Right lobe of liver (tissue), 6 donors: ENCODE measurements at places on chromosomes 6 and 20. TPM values are rescaled to one million over a fixed set of nuclear protein-coding genes. Genes with fewer than 3 reads are reported as not detected.

GRCh38 chr20:48984575-48985219 lies 61.4 kb upstream of the CSE1L start:
- no peak overlapping the region for H3K27ac ChIP-seq
- H3K4me3 ChIP-seq: no peak overlapping the region
- no peaks in the 10 kb centered on the region for H3K27me3 ChIP-seq
- H3K4me1 ChIP-seq: no peaks in the 10 kb centered on the region

GRCh38 chr20:38975539-38976120 lies 13.5 kb downstream of the DHX35 start:
- DNase-seq: no peak
- no peak overlapping the region for H3K27ac ChIP-seq
- no peaks in the 10 kb centered on the region for H3K27me3 ChIP-seq
- no peak overlapping the region for H3K4me3 ChIP-seq
- no peaks in the 10 kb centered on the region for H3K36me3 ChIP-seq
- H3K4me1 ChIP-seq: no peaks in the 10 kb centered on the region

GRCh38 chr6:32462609-32463008 lies 22.9 kb downstream of the HLA-DRA start:
- H3K4me1 ChIP-seq: no peaks in the 10 kb centered on the region
- H3K27ac ChIP-seq: no peak overlapping the region
- peaks cover 8% of the 10 kb centered on the region for H3K27me3 ChIP-seq
- DNase-seq: no peak
- H3K36me3 ChIP-seq: no peaks in the 10 kb centered on the region

DNA sequence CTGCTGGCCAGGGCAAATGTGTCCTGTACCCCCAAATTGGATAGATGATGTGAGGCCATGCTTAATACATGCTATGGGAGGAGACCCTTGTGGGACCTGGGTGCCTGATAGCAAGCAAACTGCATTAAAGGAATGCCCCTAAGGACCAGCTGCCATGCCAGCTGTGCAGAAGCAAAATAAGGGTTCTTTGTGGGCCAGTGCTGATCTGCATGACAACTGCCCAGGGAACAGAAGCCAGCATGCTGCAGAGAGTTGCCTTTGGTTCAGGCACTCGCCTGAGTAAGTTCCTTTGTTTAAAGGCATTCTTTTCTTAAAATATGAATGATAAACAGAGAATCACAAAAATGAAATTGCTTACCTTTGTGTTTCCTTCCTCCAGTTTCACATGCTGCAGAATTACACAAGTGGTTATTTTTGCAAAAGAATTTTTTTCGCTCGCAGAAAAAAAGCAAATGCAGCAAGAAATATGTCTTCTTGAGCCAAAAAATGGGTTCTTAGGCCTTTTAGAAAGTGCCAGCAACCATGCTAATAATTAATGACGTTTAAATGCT lies 6.9 kb upstream of the SYNDIG1 start:
- H3K4me1 ChIP-seq: no peaks in the 10 kb centered on the region
- H3K36me3 ChIP-seq: no peaks in the 10 kb centered on the region
- H3K27me3 ChIP-seq: no peaks in the 10 kb centered on the region
- DNase-seq: no peak
- H3K27ac ChIP-seq: no peak overlapping the region
- H3K4me3 ChIP-seq: no peak overlapping the region

GRCh38 chr6:132780770-132781371 lies 17.6 kb downstream of the SLC18B1 start:
- H3K27me3 ChIP-seq: no peaks in the 10 kb centered on the region
- DNase-seq: no peak
- no peak overlapping the region for H3K27ac ChIP-seq
- peaks cover 11% of the 10 kb centered on the region for H3K36me3 ChIP-seq
- no peaks in the 10 kb centered on the region for H3K4me1 ChIP-seq

DNA sequence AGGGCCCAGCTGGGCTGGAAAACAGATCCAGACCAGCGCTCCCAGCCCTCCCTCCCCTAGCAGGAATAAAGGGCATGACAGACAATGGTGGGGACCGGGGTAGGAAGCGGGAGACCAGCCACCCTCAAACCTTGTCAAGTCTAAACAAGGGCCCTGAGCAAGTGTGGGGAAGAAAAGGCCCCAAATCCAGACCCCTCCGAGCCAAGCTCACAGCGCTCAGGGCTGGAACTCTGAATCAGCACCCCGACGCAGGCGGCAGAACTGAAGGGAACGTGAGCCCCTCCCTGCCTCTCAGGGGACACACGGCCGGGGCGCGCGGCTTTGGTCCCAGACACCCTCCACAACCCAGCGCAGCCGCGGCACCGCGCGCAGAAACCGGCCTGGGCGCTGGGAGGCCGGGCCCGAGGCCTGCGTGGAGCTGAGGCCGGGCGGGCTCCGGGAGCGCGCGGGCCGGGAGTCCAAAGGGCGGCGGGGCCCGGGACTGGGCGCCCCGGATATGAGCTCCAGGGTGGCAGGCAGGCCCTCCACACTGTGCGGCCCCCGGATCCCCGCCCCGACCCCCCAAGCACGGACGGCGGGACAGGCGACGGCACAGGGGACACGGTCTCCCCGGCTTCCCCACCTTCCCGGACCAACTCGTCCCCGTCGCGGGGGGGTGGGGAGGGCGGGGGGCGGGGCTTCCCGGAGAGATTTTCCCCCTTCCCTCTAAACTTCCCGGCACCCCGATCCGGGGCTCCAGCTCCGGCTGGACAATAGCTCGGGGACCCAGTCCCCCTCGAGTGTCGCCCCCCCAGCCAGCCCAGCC lies 641 bp downstream of the TEAD3 start:
- no peaks in the 10 kb centered on the region for H3K27me3 ChIP-seq
- H3K4me3 ChIP-seq: peak overlapping the region; percentile 68
- H3K4me1 ChIP-seq: no peaks in the 10 kb centered on the region

DNA sequence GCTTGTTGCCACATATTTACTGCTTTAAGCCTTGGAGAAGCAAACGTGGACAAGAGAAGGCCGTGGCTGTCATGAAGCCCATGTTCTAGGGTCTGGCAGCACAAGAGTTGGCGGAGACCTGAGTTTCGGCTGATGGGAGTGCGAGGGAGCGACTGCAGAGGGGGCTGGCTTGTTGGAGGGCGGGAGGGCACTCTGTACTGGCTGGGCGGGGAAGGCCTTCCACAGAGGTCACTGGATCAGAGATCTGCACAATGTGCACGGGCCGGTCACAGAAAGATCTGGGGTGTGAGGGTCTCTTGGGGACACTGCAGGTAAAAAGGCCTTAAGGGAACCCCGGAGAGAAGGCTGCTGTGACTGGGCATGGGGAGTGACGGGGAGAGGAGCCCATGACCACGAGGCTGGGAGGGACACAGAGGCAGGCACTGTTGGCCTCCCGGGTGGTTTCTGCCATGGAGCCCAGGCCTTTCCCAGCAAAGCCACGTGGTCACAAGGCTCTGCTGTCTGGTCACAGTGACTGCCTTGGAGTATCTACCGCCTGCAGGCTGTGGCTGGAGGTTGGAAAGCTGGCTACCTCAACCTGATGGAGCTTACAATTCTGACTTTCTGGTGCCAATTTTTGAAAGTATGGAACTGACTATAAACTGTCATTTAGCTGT lies 23.8 kb downstream of the FOXC1 start:
- H3K27ac ChIP-seq: no peak overlapping the region
- no peaks in the 10 kb centered on the region for H3K36me3 ChIP-seq

GRCh38 chr6:154388803-154389202 lies 32.2 kb upstream of the IPCEF1 start:
- H3K27ac ChIP-seq: no peak overlapping the region
- no peaks in the 10 kb centered on the region for H3K4me1 ChIP-seq
- DNase-seq: no peak

DNA sequence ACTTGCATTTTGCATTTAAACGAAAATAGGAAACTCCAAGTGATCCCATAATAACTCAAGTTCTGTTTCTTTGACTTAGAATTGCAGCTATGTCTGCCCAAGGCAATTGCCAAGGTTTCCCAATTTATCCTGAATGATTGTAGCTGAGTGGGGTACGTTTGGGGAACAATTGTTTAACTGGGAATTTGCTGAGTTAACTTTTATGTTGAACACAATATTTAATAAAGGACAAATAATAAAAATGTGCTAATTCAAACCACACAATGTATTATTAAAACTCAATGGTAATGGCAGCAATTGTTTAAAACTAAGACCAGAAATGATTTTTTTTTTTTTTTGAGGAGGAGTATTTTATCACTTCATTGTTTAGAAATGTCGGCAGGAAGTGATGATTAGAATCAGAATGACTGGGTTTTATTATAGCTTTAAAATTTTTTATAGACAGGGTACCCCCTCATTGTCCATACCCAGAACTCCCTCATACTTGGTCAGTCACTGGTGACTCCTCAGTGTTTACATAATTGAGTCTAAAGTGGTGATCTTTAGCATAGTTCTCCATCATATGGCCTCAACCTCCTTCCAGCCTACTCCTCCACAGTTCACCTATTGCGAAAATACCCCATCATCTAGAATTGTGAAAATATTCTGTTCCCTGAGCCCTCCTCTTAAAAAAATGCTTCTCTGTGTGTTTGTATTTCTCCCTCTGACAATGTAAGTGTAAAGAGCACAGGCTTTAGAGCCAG lies 389.2 kb upstream of the CITED2 start:
- no peaks in the 10 kb centered on the region for H3K4me1 ChIP-seq
- no peak overlapping the region for H3K27ac ChIP-seq
- no peaks in the 10 kb centered on the region for H3K36me3 ChIP-seq
- no peaks in the 10 kb centered on the region for H3K27me3 ChIP-seq
- no peak for DNase-seq

DNA sequence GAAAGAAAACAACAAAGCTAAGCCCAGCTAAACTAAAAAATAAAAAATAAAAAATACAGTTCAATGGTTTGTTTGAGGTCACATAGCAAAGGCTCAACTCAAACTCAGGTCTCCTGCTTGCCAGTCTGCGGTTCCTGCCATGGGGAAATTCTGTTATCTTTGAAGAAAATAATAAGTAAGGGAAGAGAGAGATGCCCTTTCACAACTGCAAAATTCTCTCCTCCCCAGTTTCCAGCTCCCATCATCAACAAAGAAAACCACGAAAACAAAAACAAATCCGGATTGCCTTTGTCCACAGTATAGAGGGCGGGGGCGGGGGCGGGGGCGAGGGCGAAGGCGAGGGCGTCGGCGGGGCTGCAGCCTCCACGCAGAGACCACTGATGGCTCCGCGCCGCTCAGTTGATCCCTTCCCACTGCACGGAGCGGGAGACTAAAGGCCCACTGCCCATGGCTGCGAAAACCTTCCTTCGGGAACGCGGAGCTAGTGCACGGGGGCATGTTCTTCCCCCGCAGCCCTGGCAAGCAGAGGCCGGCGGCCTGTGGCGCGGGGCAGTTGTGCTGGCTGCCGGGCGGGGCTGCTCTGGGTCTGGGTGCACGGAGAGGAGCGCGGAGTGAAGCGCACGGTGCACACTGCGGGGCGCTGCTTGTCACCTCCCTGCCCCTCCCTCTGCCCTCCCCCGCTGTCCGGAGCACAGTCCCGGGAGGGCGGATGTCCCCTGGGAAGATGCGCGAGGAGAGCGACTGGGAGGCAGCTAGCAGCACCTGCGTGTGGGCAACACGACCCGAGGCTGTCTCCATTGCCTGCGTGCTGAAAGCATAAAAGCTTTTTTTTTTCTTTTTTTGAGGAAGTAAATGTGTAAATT lies 54.1 kb upstream of the TPD52L1 start:
- no peaks in the 10 kb centered on the region for H3K4me1 ChIP-seq
- no peaks in the 10 kb centered on the region for H3K36me3 ChIP-seq
- peak overlapping the region; percentile 57 for H3K4me3 ChIP-seq
- peak; percentile 81 for DNase-seq
- H3K27me3 ChIP-seq: no peaks in the 10 kb centered on the region
- no peak overlapping the region for H3K27ac ChIP-seq

- H3K27me3 ChIP-seq: no peaks in the 10 kb centered on the region
- no peaks in the 10 kb centered on the region for H3K4me1 ChIP-seq
- H3K27ac ChIP-seq: no peak overlapping the region
- no peak overlapping the region for H3K4me3 ChIP-seq
Measured at GRCh38 chr20:1087311-1087905, 31.0 kb upstream of the PSMF1 start.

GRCh38 chr6:38593409-38593808 lies 46.3 kb downstream of the BTBD9 start:
- H3K4me1 ChIP-seq: no peaks in the 10 kb centered on the region
- H3K4me3 ChIP-seq: no peak overlapping the region
- no peaks in the 10 kb centered on the region for H3K36me3 ChIP-seq
- no peak overlapping the region for H3K27ac ChIP-seq

GRCh38 chr6:163017801-163018200 lies 290.0 kb downstream of the PACRG start:
- no peak overlapping the region for H3K4me3 ChIP-seq
- DNase-seq: no peak

DNA sequence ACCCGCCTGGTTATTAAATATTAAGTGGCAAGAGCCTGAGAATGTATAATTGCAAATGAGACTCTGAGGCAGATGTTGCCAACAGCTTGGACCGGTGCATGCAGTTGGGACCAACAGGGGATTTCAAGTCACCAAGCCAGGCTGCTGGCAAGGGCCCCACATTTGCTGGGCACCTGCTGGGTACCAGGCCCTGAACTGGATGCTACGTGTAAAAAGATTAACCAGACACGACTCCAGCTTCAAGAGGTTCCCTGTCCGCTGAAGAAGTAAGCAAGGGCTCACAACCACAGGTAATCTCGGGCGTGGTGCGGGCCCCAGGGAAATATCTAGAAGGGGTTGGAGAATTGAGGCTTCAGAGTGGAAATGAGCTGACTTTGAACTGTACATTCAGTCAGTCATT lies 13.2 kb upstream of the SIRPA start:
- H3K36me3 ChIP-seq: no peaks in the 10 kb centered on the region
- no peak overlapping the region for H3K27ac ChIP-seq
- H3K4me3 ChIP-seq: no peak overlapping the region
- no peaks in the 10 kb centered on the region for H3K4me1 ChIP-seq
- H3K27me3 ChIP-seq: no peaks in the 10 kb centered on the region

GRCh38 chr20:19858466-19859371 lies 100.7 kb downstream of the RIN2 start:
- DNase-seq: no peak
- H3K36me3 ChIP-seq: no peaks in the 10 kb centered on the region
- H3K27ac ChIP-seq: no peak overlapping the region
- no peak overlapping the region for H3K4me3 ChIP-seq

DNA sequence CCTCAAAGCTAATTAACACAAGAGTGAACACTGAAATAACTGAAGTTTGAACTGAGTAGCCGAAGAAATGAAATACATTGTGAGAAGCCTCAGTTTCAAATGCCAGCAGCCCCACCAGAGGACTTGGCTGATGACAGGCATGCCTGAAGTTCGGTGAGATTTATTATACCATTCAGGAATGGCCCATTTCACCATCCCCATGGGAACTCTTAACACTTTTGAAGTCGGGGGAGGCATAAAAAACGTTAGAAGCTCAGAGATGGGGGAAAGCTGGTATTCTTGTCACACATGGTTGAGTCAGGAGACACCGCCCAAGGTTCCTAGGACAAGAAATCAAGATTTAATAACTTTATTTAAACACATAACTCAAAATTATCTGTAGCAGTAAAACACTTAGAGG lies 17.6 kb upstream of the SLC22A3 start:
- H3K36me3 ChIP-seq: no peaks in the 10 kb centered on the region
- no peak for DNase-seq
- no peak overlapping the region for H3K27ac ChIP-seq
- no peaks in the 10 kb centered on the region for H3K27me3 ChIP-seq
- no peak overlapping the region for H3K4me3 ChIP-seq

Gene PNLDC1
- total RNA-seq: not detected

Gene CPNE5
- total RNA-seq: 0.83 TPM

Gene RCAN2
- total RNA-seq: 4.5 TPM

Gene MOCS1
- 28.0 TPM for total RNA-seq

Gene TFAP2C
- total RNA-seq: not detected

Gene SLC12A5
- total RNA-seq: 0.32 TPM

Gene UST
- 0.78 TPM for total RNA-seq

Gene RAB44
- 0.07 TPM for total RNA-seq

Gene SEL1L2
- not detected for total RNA-seq

Gene ATP6V1G2
- total RNA-seq: 0.43 TPM

Gene TREML2
- total RNA-seq: 0.20 TPM

Gene TBC1D20
- 13.9 TPM for total RNA-seq
